ENCODE measurements at places on chromosomes 3 and 15. TPM values are rescaled to one million over a fixed set of nuclear protein-coding genes. Genes with fewer than 3 reads are reported as not detected.
A peak's percentile ranks its signal among the peaks of the same experiment; 100 is the strongest.

- no peak for DNase-seq
Measured at GRCh38 chr3:100984308-100984707, 8.9 kb downstream of the ABI3BP start.

GRCh38 chr15:67775250-67775649 is 50.1 kb upstream of the SKOR1 start:
- no peak for DNase-seq

Gene FSTL1
- 354 TPM for total RNA-seq

Gene ALG1L2
- not detected for total RNA-seq

- DNase-seq: no peak
Measured at GRCh38 chr3:186997061-186997460, 66.7 kb downstream of the ST6GAL1 start.

DNA sequence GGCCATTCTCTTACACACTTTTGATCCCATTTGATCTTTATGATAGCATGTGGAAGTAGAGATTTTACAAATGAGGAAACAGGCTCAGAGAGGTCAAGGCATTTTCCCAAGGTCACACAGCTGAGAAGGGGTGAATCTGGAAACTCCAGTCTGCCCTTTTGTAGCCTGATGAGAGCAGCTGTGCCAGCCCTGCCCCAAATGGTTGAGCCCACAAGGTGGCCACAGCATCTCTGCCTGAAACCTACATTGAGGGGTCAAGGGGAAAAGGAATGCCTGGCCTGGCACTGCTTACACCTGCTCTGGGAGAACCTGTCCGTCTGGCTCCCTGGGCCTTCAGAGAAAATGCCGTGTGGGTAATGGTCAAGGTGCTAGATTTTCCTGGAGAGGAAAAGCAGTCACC is 200.2 kb upstream of the LINGO1 start:
- no peak for DNase-seq

DNA sequence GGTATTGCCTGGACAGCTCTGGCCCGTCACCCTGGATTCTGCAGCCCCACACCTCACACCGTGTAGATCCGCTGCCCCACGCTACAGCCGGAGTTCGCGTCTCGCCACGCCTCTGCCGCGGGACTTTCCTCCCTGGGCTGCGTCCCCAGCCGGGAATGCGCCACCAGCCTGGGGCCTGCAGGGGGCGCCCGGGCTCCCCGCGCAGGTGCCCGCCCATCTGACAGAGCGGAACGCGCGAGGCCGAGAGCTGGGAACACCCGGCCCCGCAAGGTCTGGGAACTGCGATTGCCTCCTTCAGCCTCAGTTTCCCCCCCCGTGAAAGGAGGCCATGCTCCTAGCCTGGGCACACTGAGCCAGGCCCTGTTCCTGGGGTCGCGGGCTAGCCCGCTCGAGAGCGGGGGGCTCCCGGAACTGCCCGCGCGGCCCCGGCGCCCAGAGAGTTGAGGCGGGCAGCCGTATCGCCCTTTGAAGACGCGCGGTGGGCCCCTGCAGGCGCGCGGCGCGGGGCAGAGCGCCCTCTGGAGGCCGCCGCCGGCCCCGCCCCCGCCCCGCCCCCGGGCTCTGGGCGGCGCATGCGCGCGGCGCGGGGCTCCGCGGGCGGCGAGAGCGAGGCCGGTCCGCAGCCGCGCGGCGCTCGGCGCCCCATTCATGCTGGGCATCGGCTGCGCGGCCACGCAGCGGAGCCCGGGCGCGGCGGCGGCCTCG is at the start of gene PLXNA1:
TSS of gene PLXNA1 (plus strand) at position 645 of the 705 bp plus-strand sequence. CDS start 5,479 bp downstream, outside the sequence.
- peak; percentile 76 for DNase-seq

- DNase-seq: no peak
Measured at GRCh38 chr15:23536659-23537058, 28.8 kb upstream of the MKRN3 start.

GRCh38 chr3:122030381-122031122 is 8.5 kb upstream of the ILDR1 start:
- DNase-seq: peak; percentile 55

- no peak for DNase-seq
Measured at GRCh38 chr15:34609102-34610057, 25.9 kb upstream of the GOLGA8B start.

Gene SOX2
- total RNA-seq: 0.96 TPM

Gene USP8
- total RNA-seq: 74.4 TPM

GRCh38 chr3:78076379-78076778 is 1036.5 kb downstream of the ROBO2 start:
- no peak for DNase-seq

Gene CCDC39
- total RNA-seq: not detected

DNA sequence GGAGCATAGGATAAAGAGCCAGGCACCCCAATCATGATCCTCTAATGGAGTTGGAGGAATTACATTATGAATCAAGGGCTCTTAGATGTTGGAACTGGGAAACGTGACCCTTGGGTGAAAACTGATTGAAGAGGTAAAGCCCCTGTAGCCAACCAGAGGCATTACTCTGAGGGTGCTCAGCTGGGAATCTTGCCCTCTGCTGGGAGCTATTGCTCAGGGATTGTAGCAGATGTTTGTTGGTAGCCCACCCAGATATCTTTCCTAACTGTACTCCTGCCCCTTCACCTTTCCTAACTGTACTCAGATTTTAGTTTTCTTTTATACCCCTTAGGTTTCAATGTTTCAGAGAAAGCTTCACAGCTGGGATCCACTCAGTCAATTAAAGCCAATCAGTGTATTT is 74.2 kb downstream of the RARB start:
- no peak for DNase-seq

- DNase-seq: peak; percentile 99
Measured at GRCh38 chr3:38136777-38137614, at the start of gene ACAA1. TSS of gene ACAA1 (minus strand) at chr3:38137127. CDS start at chr3:38137035, 92 bp downstream.

Gene MRPS22
- 190 TPM for total RNA-seq

Gene TMEM158
- 160 TPM for total RNA-seq

Gene CHSY1
- total RNA-seq: 41.5 TPM

GRCh38 chr3:197953881-197954280 is 3.9 kb downstream of the RPL35A start:
- DNase-seq: no peak

DNA sequence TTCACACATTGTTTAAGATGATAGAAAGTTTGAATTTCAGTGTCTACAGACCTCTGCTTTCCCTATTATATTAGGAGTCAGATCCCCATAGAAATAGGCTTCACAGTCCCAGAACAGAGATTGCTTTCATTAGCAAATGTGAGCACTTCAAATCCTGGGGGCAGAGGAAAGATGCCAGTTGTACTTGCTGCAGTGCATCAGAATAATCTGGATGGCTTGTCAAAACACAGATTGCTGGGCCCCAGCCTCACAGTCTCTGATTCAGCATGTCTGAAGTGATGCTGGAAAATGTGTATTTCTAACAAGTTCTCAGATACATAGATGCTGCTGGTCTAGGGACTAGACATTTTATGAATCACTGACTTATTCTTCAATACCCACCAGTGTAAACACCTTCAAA is 375.2 kb downstream of the FGF12 start:
- DNase-seq: no peak

Gene OR4F15
- total RNA-seq: 0.10 TPM

Gene RTP4
- total RNA-seq: 4.4 TPM

DNA sequence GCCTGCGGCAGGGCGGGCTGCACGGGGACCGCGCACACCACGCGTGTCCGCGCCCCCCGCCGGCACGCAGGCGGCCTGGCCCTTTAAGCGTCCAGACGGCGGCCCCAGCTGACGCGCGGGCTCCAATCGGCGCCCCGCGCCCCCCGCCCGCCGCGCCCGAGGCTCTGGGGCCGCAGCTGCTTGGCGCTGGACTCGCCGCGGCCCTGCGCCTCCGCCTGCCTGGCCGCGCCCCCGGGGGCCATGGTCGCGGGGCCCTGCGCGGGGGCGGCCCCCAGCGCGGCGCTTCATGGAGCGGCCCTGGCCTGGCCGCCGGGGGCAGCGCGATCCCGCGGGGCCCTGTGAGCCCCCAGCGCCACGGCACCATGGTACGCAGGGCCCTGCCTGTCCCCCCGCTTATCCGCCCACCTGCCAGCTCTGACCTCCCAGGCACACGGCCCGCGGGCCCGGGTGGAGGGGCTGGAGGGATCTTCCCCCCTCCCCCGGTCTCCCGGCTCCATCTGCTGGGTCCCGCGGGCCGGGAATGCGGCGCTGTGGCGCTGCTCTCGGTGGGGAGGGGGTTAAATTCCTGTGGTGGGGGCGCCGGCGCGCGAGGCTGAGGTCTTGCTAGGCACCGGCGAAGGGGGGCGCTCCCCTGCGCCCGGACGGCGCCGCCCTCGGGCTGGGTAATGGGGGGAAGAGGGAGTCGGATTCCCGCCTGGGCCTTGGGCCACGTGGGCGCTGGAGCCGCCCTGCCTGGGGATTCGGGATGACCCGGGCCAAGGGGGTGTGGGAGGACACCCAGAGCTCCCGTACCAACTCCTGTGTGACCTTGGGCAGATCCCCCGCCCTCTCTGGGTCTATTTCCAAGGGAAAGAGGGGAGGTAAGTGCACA is 1.1 kb downstream of the ZBTB47 start:
- peak; percentile 60 for DNase-seq

Gene CLDN18
- not detected for total RNA-seq

Gene TNFAIP8L3
- total RNA-seq: 0.48 TPM

DNA sequence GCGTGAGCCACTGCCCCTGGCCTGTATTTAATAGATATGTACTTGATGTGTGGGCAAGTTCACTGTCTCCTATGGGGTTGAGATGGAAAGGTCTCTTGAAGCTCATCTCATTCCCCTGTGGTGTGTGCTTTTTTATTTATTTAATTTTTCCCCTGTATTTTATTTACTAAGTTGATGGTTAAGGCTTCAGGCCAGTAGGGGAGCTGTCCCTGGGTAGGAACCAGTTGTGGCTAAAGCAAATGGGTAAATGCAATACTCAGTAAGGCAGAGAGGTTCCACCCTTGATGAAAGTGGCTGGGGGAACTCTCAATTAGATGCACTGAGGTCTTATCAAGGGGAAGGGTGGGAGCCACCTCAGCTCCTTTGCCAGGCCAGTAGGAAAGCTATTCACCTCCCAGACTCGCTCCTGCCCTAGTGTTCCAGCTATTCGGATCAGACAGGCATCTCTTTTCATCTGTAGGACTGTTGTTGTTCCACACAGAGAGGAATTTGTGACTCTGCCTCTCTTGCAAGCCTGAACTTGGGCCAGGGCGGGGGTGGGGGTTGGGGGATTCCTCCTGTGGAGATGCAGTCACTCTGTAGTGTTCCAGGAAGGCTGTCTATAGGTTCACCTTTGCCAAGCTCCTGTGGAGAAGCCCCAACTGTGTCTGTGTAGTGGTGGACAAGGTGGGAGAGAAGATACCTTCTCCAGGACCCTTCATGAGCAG is 26.1 kb downstream of the PCCB start:
- no peak for DNase-seq

DNA sequence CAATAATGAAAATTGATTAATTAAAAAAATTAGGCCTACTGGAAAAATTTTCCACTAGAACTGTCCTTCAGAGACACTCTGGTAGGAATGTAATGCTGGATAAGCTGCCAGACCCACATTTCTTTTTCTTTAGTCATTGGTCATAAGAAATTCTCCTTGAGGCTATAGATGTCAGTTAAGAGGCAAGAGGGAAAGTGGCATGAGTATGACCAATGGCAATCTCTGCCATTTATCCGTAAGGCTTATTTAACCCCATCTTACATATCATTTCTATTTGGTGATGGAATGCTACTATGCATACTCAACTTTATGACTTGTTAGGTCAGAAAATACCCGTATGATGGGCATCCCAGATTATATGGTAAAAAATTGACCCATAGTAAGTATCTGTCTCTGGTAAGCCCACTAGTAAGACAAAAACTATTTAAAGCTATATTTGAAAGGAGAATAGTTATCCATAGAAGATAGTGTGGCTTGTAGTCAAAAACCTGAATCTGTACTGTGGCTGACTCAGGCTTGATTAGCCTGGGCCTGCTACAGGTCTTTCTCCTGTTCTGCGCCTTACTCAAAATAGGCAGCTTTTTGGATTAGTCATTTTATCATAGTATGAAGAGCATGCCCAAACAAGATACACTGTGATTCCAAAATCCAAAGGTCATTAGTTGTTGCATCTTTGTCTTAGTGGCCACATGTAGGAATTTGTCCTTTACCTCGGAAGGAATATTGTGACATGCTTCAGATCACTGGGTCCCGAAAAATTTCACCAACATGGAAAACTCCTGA is 314.7 kb downstream of the PYDC2 start:
- DNase-seq: peak; percentile 94
